Progenitor cell of endocrine pancreas (in vitro differentiated cells): ENCODE measurements at places on chromosomes 4 and X. TPM values are rescaled to one million over a fixed set of nuclear protein-coding genes. Genes with fewer than 3 reads are reported as not detected.

RASGEF1B gene
- 10.2 and 12.0 TPM in 2 replicates for total RNA-seq

GRCh38 chr4:54318904-54319303 is 89.8 kb downstream of the PDGFRA start:
- H3K27me3 ChIP-seq, result no peaks in the 10 kb centered on the region
- no peak for DNase-seq
- no peaks in the 10 kb centered on the region for H3K36me3 ChIP-seq
- H3K4me1 ChIP-seq, result no peaks in the 10 kb centered on the region
- no peak overlapping the region for H3K4me3 ChIP-seq
- H3K27ac ChIP-seq, result no peak overlapping the region

DNA sequence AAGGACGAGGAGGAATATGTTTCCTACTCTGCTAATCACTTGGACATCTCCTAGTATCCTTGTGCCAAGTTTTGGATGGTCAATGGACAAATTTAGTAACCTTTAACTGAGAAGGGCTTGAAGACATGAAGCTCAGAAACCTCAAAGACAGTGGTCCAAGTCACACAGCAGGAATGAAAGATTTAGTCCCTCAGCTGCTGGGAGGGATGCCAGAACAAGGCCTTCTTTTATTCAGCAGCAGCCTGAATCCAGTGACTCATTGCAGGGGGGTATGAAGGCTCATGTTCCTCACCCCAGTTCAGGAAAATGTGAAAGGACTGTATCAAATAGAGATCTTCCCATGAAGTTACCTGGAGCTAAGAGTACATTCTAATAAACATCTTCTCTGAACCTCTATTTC is 214.9 kb upstream of the UGT8 start:
- no peak for DNase-seq
- H3K4me3 ChIP-seq, result no peak overlapping the region
- no peak overlapping the region for H3K27ac ChIP-seq
- H3K27me3 ChIP-seq, result peaks cover 4% of the 10 kb centered on the region
- H3K4me1 ChIP-seq, result peaks cover 1% of the 10 kb centered on the region

DNA sequence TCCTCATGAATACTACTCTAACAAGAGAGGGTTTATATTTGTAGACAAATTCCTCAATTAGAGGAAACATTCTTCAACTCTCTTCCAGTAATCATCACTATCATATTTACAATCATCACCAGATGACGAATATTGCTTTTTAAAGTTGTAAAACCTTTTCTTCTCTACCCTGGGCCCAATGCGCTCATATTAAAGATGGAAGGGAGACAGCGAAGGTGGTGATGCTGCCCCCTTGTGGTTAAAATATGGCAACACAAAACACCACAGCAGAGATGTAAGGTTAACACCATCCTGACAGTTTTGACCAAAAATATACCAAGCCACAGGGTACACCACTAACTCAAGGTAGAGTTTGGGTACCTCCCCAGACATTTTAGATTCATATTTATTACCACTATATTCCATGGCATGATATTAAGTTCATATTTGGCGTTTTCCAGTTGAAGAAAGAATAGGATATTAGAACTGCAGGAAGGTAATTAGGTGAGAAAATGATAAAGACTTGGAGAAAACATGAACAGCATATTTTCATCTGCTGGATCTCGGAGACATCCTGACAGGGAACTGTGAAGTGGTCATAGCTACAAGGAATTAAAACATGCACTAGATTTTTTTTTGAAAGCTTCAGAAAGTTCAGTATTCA is 72.8 kb downstream of the SLC9A7 start:
- no peaks in the 10 kb centered on the region for H3K27me3 ChIP-seq
- no peak overlapping the region for H3K4me3 ChIP-seq

GRCh38 chr4:70902577-70903290 is 565 bp downstream of the MOB1B start:
- H3K4me1 ChIP-seq, result peaks cover 11% of the 10 kb centered on the region
- H3K27me3 ChIP-seq, result no peaks in the 10 kb centered on the region
- H3K36me3 ChIP-seq, result peaks cover 15% of the 10 kb centered on the region
- H3K4me3 ChIP-seq, result peak overlapping the region; percentile 99
- peak overlapping the region; percentile 98 for H3K27ac ChIP-seq

DNA sequence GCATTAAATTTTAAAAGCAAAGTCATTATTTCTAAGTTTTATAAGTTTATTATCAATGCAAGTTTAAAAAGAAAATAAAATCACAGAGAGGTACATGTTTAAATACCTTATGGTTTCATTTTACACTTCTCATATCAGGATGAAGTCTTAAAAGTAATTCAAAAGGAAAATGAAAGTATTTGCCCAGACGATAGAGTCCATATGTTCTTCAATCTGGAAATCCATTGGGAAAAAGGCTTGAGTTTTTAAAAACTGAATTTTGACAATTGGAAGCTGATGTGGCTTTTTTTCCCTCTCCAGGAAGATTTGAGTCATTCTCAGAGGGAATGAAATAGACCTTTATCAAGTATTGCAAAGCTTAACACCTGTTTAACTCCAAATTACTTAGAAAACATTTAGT is 37.1 kb downstream of the MAB21L2 start:
- H3K4me1 ChIP-seq, result no peaks in the 10 kb centered on the region
- H3K36me3 ChIP-seq, result peaks cover 9% of the 10 kb centered on the region
- DNase-seq, result no peak
- H3K4me3 ChIP-seq, result no peak overlapping the region

DNA sequence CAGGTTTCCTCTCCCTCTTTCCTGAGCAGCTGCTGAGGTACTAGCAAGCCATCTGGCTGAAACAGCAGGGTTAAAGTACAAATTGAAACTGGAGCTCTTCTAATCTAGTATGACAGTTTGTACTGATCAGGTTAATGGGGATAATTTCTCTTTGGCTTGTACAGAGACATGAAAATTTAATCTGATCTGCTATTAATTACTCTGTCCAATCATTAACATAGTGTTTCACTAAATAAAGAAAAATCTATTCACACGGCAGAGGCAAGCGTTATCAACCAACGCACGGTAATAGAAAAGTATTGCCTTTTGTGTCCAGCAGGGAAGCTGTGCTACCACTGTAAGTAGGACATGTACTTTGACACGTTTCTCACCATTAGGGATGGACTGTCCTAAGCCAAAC is 71.1 kb downstream of the IGSF1 start:
- peaks cover 2% of the 10 kb centered on the region for H3K36me3 ChIP-seq
- H3K4me3 ChIP-seq, result no peak overlapping the region
- DNase-seq, result no peak
- H3K27me3 ChIP-seq, result no peaks in the 10 kb centered on the region

DNA sequence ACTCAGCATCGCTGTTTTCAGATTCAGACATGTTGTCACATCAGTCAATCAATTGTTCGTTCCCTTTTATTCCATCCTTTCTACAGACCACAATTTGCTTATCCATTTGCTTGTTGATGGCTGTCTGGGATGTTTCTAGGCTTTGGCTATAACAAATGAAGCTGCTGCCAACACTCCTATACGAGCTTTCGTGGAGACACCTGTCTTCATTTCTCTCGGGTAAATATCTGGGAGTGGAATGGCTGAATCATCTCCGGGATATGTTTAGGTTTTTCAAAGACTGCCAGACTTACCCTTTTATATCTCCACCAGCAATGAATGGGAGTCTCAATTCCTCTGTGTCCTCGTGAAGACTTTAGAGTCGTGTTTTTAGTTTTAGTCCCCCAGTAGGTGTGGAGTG is 118.9 kb downstream of the SORCS2 start:
- no peak for DNase-seq
- H3K4me3 ChIP-seq, result no peak overlapping the region
- H3K27ac ChIP-seq, result no peak overlapping the region
- peaks cover 39% of the 10 kb centered on the region for H3K27me3 ChIP-seq
- peaks cover 2% of the 10 kb centered on the region for H3K4me1 ChIP-seq
